ENCODE measurements at places on chromosomes 5 and 9.

- no peak for DNase-seq
Measured at GRCh38 chr9:17609312-17610005, 30.6 kb downstream of the SH3GL2 start.

DNA sequence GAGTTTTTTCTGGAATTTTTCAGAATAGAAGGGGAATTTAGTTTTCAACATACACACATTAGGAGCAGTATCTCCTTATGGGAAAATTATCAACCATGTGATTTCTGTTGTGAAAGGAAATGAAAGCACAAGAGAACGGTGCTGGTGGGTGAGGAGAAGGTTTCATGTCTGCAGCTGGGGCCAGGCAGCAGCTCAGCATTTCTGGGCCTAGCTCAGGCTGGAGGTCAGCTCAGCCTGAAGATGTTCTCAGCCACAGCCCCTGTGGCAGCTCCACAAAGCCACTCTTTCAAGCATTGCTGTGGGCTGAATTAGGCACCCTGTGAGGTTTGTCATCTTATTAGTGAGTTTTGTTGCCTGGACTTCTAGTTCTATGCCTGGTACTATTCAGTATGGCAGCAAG, 90.3 kb downstream of the DIRAS2 start:
- DNase-seq = no peak

DNA sequence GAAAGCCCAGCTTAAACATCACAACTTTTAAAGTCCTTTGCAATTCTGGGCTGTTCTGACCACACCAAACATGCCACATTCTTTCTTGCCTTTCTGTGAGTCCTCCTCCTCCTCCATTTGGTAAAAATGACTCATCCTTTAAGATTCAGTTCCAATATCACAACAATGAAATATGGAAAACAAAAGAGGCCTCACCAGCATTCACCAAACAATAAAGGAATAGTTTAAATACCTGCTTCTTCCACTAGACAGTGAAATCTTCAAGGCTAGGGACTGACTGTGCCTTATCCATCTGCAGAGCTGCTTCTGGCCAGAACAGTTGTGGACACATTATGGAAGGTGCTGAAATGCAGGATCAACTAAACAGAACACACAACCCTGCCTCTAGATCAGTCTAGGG, 36.0 kb downstream of the NR6A1 start:
- no peak for DNase-seq

DNA sequence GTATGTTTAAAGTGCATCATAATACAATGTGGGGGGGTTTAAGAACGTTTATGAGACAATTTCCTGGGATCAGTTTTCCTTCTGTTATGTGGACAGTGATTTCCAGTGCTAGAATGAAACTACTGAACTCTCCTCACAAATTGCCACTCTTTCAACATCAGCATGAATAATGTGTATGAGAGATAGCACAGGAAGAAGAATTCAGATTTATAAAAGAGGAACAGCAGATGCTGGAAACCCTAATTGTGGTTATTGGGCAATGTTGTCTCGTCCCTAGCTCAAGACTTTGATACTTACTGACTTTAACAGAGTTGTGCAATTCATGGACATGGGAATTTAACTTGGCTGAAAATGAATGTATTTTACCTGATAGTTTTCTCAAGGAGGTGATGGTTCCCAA, 410.8 kb upstream of the MEF2C start:
- DNase-seq = no peak

GRCh38 chr9:114694719-114695269, 12.8 kb upstream of the TEX48 start:
- DNase-seq = no peak

DNA sequence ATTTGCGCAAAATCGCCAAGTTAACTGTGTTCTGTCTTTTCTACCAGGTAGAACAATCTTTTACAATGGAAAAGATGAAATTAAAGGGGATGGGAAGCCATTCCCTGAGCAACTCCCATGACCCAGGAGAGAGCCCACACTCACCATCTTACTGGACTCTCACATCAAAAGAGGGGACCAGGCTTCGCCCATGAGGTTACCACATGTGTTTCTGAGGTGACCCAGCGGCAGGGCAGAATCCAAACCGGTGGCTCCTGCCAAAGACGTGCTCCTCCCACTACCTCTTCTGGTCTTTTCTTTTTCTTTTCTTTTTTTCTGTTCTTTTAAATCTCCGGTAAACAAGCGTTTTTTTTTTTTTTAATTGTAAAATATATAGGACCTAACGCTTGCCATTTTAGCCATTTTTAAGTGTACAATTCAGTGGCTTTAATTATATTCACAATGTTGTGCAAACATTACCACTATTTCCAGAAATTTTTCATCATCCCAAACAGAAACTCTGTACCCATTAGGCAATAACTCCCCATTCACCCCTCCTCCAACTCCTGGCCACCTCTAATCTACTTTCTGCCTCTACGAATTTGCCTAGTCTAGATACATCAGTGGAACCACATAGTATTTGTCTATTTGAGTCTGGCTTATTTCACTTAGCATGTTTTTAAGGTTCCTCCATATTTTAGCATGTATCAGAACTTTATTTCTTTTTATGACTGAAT, 19.3 kb downstream of the PTPN3 start:
- no peak for DNase-seq

GRCh38 chr5:14266686-14267085, 123.5 kb downstream of the TRIO start:
- no peak for DNase-seq

DNA sequence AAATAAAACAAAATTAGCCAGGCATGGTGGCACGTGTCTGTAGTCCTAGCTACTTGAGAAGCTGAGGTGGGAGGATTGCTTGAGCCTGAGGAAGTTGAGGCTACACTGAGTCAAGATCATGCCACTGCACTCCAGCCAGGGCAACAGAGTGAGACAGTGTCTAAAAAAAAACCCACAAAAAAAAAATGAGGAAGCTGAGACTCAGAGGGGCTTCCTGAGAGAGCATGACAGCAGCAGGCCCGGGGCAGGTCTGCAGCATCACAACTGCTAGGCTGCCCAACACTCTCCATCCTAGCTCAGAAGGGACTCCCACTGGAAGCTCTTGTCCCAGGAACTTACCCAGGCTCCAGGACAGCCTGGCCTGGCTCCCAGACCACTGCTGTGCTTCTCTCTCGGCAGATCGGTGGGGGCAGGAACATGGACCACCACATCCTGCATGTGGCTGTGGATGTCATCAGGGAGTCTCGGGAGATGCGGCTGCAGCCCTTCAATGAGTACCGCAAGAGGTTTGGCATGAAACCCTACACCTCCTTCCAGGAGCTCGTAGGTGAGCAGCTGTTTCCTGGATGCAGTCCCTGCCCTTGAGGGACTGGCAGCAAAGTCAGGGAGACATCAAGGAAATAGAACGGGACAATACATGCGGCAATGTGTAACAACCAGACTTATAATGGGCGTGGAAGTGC, 19.1 kb downstream of the PTGS1 start:
- no peak for DNase-seq

GRCh38 chr9:114122136-114123027, 23.3 kb upstream of the KIF12 start:
- DNase-seq = no peak

GRCh38 chr9:37956904-37957663, 53.2 kb upstream of the SLC25A51 start:
- DNase-seq = no peak

DNA sequence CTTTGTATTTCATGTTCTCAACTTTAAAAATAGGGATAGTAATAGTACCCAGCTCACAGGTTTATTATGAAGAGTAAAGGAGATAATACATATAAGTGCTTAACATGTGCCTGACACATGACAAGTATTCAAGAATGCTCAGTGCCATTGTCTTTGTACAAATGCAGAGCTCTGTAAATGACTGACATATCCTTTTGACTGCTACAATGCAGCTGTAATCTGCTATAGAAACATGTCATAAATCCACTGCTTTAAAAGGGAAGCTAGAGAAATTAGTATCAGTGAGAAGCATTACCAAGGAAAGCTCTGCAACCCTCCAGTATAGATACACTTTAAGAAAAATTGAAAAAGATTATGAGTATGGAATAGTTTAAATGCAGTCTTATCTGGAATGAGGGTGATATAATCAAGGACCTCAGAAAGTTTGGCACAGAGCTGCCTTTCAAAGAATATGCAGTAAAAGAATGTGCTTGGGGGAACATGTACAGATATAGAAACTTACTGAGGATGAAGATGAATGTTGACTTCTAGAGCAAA, 17.9 kb downstream of the ERAP1 start:
- DNase-seq = no peak

GRCh38 chr5:107402434-107403227, 268.1 kb downstream of the EFNA5 start:
- DNase-seq = no peak

DNA sequence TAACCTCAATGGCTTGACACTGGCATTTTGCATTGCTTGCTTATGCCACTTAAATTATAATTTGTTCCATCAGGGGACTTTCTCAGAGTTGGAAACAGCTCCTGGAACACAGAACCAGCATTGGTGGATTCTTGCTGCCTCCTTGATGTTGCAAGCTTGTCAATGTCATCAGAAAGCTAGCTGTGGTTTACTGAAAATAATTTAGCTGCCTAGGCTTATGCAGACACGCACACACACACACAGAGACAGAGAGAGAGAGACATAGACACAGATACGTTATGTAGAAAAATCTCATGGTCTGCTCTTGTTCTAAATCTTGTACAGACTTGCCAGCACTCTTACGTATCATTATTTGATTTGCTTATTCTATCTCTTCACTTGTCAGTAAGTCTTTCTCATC, 78.0 kb downstream of the HMHB1 start:
- no peak for DNase-seq

- no peak for DNase-seq
Measured at GRCh38 chr5:125401724-125402622, 655.5 kb upstream of the ZNF608 start.

GRCh38 chr9:87119328-87119881, 172.1 kb upstream of the GAS1 start:
- no peak for DNase-seq

GRCh38 chr5:59333416-59333815, 560.1 kb downstream of the PDE4D start:
- no peak for DNase-seq

GRCh38 chr9:126463426-126463825, 136.8 kb downstream of the MVB12B start:
- DNase-seq = no peak

- peak; percentile 61 for DNase-seq
Measured at GRCh38 chr5:137743031-137743640, 7.2 kb upstream of the KLHL3 start.

- DNase-seq = no peak
Measured at GRCh38 chr5:23105021-23105420, 251.9 kb upstream of the CDH12 start.

DNA sequence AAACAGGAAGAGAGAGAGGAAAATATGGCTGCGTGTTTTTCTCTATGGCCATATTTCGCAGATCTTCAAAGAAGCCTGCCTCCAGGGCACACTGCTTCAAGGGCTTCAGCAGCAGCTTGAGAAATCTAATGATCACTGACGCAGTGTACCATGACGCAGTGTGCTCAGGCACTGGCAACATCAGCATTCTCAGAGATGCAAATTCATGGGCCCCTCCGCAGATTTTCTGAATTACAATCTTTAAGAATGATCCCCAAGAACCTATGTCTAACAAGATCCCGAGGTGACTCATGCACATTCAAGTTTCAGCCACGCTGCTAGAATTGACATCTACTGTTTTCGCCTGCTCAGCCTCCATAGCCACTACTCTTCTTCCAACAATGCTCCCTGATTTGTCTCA, 143.9 kb upstream of the ZNF366 start:
- DNase-seq = no peak

GRCh38 chr9:78383130-78383529, 86.2 kb downstream of the PSAT1 start:
- DNase-seq = no peak

- DNase-seq = no peak
Measured at GRCh38 chr5:95081500-95081960, 203.4 kb downstream of the MCTP1 start.

GRCh38 chr9:137173796-137174664, 2.2 kb upstream of the TMEM210 start:
- DNase-seq = no peak

DNA sequence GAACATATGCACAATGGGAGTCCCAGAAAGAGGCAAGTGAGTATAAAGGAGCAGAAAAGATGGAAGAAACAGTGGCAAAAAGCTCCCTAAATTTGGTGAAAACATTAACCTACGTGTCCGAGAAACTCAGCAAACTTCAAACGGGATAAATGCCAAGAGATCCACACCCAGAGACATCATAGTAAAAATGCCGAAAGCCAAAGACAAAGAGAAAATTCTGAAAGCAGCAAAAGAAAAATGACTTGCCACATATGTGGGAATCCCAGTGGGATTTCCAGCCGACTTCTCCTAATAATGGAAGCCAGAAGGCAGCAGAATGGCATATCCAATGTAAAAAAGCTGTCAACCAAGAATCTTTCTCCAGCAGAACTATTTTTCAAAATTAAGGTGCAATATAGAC, 101.2 kb downstream of the ADAMTS2 start:
- DNase-seq = no peak

- DNase-seq = no peak
Measured at GRCh38 chr5:21823588-21823987, 1029.6 kb downstream of the CDH12 start.

DNA sequence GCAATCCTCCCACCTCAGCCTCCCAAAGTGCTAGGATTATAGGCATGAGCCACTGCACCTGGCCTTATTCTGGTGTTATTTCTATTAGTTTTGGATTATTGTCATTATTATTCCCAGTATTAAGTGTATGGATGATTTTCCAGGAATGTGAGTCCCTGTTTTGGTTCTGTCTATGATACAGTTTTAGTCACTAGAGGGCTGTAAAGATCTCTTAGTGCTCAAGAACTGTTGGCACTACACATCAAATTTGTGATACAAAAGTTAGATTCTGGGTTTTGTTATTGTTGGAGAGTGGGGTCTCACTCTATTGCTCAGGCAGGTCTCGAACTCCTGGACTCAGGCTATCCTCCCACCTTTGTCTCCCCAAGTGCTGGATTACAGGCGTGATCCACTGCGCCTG, 12.1 kb downstream of the CCL28 start:
- no peak for DNase-seq

DNA sequence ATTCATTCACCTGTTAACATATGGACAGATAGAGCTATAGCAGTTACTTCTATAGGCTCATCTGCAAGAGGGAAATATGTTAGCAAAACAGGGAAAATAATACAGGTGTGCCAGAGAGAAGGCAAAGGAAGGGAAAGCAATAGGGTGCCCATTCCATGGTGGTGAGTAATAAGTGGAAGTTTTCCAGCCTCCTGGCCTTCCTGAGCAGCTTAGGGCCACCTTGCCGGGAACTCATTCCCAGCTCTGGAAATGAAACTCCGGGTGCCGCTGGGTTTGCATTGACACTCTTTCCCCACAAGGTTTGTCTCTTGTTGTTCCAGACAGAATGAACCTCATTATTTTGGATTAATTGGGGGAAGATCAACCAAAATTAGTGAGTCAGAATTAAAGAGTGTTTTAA, 58.4 kb downstream of the SLC1A3 start:
- DNase-seq = no peak

DNA sequence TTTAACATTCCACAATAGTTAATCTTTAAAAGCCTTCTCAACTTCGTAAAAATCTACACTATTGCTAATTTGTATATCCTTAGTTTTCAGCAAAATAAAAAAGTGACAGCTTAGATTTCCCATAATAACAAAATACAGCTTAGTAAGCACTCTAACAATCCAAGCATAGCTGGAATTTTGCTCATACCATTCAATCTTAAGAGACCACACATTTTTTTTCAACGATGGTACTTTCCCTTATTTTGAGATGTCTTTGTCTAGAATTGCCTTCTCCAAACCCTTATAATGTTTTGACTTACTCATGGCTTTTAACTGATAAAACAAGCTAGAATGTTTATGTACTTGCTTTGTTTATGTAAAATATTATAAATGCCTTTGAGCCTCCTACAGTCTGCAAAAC, 65.6 kb downstream of the HOMER1 start:
- DNase-seq = no peak

GRCh38 chr9:135281791-135282737, 194.6 kb downstream of the OLFM1 start:
- no peak for DNase-seq
